Inflammatory macrophage treated with lipopolysaccharide for 1 hour (primary cell): ENCODE measurements at places on chromosomes 7 and 10.

- peak; percentile 52 for DNase-seq
Observed at GRCh38 chr7:135509589-135509838, 388 bp downstream of the CNOT4 start.

DNA sequence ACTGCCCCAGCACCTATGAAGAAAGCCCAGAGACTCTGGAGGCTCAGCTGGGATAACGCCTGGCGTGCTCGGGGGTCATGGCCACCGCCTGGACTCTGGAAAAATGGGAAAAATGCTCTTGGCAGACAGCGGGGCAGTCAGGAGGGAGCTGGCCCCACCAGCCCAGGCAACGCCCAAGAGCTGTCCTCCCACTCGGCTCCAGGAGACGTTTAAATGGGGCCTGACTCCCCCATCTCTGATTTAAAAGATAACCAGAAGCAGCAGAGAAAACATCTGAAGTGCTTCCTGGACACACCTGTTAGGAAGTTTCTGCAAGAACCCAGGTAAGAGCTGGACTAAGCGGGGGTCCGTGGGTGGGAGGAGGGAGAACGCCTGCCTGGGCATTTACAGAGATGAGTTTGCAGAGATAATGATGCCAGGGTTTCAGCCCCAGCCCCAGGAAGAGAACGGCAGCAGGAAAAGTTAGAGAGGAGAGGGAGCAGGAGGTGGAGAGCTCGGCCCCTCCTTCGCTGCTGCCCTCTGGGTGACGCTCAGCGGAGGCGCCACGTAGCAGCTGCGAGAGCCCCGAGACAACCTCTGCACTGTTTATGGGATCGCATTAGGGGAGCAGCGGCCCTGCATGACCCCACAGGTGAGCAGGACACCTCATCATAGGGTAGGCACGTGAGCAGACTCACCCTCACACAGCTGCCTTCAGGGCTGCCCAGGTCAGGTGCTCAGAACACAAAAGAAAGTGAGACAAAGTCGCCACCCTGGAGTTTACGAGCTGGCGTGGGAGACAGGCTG, 83.5 kb upstream of the INSIG1 start:
- DNase-seq, result no peak

DNA sequence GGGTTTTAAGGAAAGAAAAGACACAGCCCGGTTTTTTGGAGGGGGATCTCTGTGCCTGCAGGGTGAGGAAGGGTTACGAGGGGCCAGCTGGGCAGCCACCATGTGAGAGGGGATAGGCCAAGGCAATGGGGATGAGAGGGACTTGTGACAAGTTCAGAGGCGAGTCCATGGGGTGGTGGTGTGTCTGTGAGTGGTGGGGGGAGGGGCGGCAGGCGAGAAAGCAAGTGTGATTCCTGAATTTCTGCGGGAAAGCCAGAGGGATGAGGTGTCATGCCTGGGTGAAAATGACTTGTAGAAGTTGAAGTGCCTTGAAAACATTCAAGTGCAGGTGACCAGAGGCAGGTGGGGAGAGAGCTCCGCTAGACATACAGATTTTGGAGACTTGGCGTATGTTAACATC, 61.0 kb upstream of the RNF32 start:
- DNase-seq, result no peak

- no peak for DNase-seq
Observed at GRCh38 chr7:155773531-155773930, 38.7 kb downstream of the SHH start.

DNA sequence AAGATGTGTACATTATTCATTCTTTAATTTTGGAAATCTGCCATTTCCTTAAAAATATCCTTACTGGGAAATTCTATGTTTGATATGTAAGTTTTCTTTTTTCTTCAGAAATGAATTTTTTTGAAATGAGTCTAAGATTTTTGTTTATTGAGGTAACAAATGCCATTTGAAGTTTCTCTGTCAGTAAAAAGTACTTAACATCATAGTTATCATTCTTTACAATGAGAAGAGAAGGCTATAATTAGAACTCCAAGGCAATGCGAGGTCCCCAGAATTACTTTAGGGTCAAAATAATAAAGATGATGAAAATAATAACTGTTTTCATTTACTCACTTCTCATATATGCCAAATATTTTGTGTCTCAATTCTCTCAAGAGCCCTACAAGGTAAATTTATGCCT, 37.0 kb upstream of the RHOBTB1 start:
- no peak for DNase-seq

GRCh38 chr7:31490796-31491314, 23.0 kb upstream of the ITPRID1 start:
- no peak for DNase-seq

- DNase-seq, result no peak
Observed at GRCh38 chr7:64300641-64301405, 12.9 kb upstream of the ZNF736 start.

DNA sequence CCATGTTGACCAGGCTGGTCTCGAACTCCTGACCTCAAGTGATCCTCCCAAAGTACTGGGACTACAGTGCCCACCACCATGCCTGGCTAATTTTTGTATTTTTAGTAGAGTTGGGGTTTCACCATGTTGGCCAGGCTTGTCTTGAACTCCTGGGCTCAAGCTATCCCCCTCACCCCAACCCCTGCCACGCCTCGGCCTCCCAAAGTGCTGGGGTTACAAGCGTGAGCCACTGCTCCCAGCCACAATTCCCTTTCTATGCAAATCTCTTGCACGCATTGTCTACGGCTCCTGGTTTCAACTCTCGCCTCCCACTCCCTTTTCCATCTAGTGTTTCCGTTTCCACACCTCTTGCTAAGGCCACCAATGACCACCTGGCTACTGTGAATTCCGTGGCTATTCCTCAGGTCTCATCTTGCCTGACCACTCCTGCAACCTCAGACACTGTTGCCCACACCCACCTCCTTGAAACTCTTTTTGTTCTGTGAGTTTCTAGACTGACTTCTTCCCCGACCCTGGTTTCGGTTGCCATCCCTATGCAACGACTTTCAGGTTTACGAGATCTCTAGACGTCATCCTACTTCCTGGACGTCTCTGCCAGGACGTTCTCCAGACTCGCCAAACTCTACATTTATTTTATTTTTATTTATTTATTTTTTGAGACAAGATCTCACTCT, 3.4 kb downstream of the CLDN3 start:
- no peak for DNase-seq

GRCh38 chr7:129157651-129158050, 13.1 kb downstream of the TSPAN33 start:
- no peak for DNase-seq

GRCh38 chr7:139396323-139396951, 36.7 kb downstream of the LUC7L2 start:
- no peak for DNase-seq

DNA sequence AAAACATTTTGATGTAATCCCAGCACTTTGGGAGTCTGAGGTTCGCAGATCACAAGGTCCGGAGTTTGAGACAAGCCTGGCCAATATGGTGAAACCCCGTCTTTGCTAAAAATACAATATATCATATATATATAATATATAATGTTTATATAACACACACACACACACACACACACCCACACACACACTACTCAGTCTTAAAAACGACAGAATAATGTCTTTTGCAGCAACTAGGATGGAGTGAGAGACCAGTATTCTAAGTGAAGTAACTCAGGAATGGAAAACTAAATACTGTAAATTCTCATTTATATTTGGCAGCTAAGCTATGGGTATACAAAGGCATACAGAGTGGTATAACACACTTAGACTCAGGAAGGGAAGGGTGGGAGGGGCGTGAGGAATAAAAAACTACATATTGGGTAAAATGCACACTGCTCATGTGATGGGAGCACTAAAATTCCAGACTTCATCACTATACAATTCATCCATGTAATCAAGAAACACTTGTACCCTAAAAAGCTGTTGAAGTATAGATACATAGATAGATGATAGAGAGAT, 231.2 kb upstream of the SEMA3A start:
- no peak for DNase-seq

- no peak for DNase-seq
Observed at GRCh38 chr7:130488392-130489139, 3.3 kb upstream of the MEST start.

GRCh38 chr7:141433698-141434097, 117.5 kb upstream of the AGK start:
- DNase-seq, result no peak

DNA sequence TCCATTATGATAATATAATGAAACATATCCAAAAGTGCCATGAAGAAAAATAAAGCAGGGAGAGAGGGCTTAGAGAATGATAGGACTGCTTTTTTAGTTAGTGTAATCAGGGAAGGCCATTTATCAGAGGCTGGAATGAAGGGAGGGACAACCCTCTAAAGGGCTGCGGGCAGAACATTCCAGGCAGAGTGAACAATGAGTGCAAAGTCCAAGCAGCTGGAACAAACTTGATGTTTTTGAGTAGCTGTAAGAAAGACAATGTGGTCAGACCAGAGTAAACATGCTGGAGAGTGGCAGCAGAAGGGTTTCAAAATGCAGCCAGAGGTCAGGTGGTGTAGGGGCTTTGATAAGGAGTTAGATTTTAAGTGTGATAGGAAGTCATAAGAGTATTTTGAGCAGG, 65.6 kb upstream of the CCDC6 start:
- DNase-seq, result no peak

GRCh38 chr10:21247592-21247991, 277.9 kb downstream of the SKIDA1 start:
- DNase-seq, result no peak

GRCh38 chr10:3123571-3124411, 48.8 kb downstream of the PITRM1 start:
- no peak for DNase-seq

DNA sequence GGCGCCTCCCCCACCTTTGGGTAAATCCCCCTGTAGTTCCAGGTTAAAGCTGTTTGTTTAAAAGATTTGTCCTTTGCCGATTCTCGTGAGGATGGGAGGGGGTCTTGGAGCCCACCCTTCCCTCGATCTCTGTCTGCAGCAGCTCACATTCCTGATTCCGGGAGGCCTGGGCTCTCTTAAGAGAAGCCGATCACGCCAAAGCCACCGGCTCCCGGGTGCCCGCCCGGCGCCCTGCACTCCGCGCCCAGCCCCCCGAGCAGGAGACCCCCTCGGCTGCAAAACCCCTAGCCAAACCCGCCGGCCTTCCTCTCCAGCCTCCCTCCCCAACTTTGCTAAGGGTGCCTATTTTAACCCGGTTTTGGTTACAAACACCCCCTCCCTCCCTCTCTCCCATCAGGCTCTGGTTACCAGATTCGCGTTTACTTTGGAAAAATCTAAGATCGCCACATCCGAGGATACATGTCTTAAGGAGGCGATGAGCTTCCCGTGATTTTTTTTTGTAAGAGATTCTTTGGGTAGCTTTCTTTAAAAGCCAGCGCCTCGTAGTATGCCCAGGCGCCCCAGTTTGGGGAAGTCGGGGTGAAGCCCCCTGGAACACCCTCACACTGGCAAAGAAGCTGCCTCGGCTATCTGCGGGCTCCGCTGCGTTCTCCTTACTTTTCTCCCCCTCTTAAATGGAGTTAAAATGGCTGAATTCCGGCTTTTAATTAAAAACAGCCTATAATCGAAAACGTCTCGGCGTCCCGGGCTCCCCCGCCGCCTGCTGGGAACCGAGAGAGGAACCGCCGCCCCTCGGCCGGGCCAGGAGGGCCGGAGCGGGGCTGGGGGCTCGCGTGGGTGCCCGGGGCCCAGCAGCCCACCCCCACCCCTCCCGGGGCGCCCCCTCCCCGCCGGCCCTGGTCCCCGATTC, 983 bp downstream of the TNRC18 start:
- DNase-seq, result no peak

DNA sequence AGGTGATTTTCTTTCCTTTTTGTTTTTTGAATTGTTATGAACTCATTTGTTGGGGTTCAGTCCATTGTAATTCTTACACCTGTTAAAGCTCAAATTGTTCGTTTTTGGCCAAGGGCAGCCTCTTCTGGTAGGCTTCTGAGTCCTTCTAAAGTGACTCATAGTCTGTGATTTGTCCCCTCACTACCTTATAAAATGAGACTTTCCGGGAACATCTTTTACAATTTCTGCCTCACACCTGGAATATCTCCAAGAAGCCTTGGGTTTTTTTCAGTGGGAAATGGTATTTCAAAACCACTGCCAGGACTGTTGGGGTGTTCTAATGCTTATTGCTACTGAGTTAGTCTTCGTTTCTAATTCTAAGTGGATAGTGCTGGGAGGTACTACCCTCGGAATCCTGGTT, 56.7 kb downstream of the BMPR1A start:
- no peak for DNase-seq

GRCh38 chr10:4633186-4633585, 192.8 kb upstream of the AKR1E2 start:
- no peak for DNase-seq
